Endothelial cell (in vitro differentiated cells): ENCODE measurements at places on chromosomes 6 and 20. TPM values are rescaled to one million over a fixed set of nuclear protein-coding genes. Genes with fewer than 3 reads are reported as not detected.

GRCh38 chr20:50876063-50876685 lies 55.1 kb downstream of the ADNP start:
- peaks cover 60% of the 10 kb centered on the region for H3K4me1 ChIP-seq
- no peak for DNase-seq
- H3K27ac ChIP-seq = no peak overlapping the region
- H3K36me3 ChIP-seq = peaks cover 5% of the 10 kb centered on the region
- H3K27me3 ChIP-seq = peaks cover 12% of the 10 kb centered on the region

- no peaks in the 10 kb centered on the region for H3K4me1 ChIP-seq
- H3K4me3 ChIP-seq = no peak overlapping the region
- DNase-seq = no peak
- H3K27me3 ChIP-seq = peaks cover 2% of the 10 kb centered on the region
- H3K36me3 ChIP-seq = no peaks in the 10 kb centered on the region
Measured at GRCh38 chr20:57106692-57107091, 159.7 kb downstream of the BMP7 start.

DNA sequence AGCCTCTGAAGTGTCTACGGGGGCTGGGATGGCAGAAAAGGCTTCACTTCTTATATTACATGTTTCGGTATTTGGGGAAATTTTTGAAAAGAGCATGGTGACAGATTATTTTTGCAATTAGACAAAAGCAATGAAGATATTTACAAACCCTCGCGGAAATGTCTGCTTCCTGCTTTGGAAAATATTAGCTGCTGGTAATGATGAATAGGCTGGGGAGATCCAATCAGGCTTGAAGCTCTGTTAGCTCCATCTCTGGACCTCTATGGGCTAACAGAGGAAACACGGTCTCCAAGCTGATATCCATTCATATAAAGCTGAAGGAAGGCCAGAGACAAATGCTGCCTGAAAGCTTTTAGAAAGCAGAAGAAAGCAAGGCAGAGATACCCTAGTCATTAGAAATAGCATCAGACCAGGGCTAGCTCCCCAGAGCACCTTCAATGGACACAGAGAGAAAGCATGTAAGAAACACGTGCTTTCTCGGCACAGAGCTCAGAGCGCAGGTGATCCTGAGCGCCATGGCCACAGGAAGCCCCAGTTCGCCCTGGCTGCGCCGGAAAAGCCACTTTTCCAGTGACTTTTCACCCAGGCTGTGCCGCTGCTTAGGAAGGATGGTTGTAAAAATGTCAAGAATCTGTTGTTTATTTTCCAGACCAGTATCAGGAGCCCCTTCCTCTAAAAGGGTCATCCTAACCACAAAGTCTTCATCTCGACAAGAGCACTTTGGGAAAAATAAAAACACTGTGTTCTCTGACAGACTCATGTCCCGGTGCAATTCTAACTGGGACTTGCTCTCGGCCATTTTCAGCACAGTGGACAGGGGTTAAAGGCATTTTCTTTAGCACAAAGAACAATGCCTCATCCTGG lies 68.5 kb upstream of the NFATC2 start:
- DNase-seq = no peak
- no peak overlapping the region for H3K4me3 ChIP-seq
- no peaks in the 10 kb centered on the region for H3K36me3 ChIP-seq
- H3K27me3 ChIP-seq = no peaks in the 10 kb centered on the region
- peaks cover 3% of the 10 kb centered on the region for H3K4me1 ChIP-seq
- H3K27ac ChIP-seq = no peak overlapping the region

- H3K36me3 ChIP-seq = peaks cover 5% of the 10 kb centered on the region
- H3K4me1 ChIP-seq = peaks cover 19% of the 10 kb centered on the region
- no peak for DNase-seq
- no peak overlapping the region for H3K4me3 ChIP-seq
Measured at GRCh38 chr6:108951351-108951953, 103.2 kb downstream of the ARMC2 start.

DNA sequence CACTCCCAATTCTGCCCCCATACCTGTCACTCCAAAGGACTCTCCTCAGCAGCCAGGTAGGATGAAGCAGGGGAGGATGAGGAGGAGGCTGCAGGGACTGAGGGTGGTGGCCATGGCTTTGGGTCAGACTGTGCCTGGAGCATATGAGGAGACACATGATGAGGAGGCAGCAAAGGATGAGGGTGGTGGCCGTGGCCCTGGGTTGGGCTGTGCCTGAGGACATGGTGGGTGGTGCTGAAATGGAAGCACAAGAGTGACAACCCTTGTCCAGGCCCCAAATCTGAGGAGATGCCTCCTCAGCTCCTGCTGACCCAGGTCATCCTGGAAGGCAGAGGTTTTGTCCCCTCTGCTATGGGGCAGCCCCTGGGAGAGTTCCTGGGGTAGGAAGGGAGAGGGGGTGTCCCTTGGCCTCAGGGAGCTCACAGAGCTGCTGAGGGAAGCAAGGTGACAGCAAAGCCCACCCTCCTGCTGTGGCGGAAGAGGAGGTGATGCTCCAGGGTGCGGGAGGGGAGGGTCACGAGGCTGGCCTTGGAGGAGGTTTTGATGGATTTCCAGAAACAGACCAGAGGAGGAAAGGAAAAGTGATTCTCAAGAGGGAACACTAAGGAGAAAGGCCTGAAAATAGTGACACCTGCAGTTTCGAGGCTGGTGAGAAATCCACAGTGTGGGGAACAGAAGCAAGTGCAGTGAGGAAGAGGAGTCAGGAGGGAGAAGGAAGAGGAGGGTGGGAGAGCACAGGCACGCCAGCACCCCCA lies 4.6 kb downstream of the RAET1G start:
- H3K27ac ChIP-seq = no peak overlapping the region
- peaks cover 38% of the 10 kb centered on the region for H3K4me1 ChIP-seq
- no peak for DNase-seq
- H3K27me3 ChIP-seq = peaks cover 22% of the 10 kb centered on the region

- no peaks in the 10 kb centered on the region for H3K36me3 ChIP-seq
- no peaks in the 10 kb centered on the region for H3K27me3 ChIP-seq
- H3K4me3 ChIP-seq = no peak overlapping the region
- H3K27ac ChIP-seq = no peak overlapping the region
- H3K4me1 ChIP-seq = no peaks in the 10 kb centered on the region
- no peak for DNase-seq
Measured at GRCh38 chr20:12153628-12154027, 235.9 kb downstream of the BTBD3 start.

DNA sequence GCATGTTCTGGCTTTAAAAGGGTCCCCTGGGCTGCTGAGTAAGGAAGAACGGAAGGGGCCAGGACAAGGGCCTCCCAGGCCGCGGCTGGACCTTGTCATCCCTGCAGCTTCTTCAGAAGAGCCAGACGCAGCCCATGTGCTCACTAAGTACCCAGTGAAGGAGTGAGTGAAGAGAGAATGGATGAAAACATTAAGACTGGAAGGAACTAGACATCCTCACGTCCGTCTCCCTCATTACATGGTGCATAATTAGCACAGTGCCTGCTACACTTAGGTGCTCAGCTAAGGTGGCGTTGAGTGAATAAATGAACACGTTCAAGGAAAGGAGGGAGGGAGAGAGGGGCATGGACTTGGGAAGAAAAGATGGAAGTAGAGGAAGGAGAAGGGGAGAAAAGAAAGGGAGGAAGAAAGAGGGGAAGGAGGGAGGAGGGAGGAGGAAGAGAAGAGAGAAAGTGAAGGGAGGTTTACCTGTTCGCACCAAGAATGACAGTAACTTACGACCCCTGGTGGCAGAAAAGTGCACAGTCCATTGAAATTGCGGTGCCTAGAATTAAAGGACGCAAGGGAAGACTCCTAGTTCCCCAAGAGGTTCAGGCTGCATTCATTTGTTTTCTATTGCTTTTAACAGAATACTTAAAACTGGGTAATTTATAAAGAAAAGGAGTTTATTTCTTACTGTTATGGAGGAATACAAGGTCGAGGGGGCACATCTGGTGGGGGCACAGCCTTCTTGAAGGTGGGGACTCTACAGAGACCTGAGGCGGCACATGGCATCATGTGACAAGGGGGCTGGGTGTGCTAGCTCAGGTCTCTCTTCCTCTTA lies 8.0 kb downstream of the TP53RK start:
- H3K36me3 ChIP-seq = peaks cover 6% of the 10 kb centered on the region
- H3K4me3 ChIP-seq = no peak overlapping the region
- H3K4me1 ChIP-seq = peaks cover 29% of the 10 kb centered on the region
- no peaks in the 10 kb centered on the region for H3K27me3 ChIP-seq
- H3K27ac ChIP-seq = no peak overlapping the region
- peak; percentile 68 for DNase-seq

GRCh38 chr6:90480666-90481065 lies 106.2 kb downstream of the MAP3K7 start:
- H3K4me3 ChIP-seq = no peak overlapping the region
- peaks cover 35% of the 10 kb centered on the region for H3K4me1 ChIP-seq
- H3K27ac ChIP-seq = peak overlapping the region; percentile 70
- H3K27me3 ChIP-seq = peaks cover 16% of the 10 kb centered on the region

GRCh38 chr20:57291694-57292093 lies 25.3 kb upstream of the BMP7 start:
- peaks cover 6% of the 10 kb centered on the region for H3K27me3 ChIP-seq
- DNase-seq = no peak
- peaks cover 2% of the 10 kb centered on the region for H3K4me1 ChIP-seq
- H3K4me3 ChIP-seq = no peak overlapping the region

GRCh38 chr6:122077603-122078002 lies 321.8 kb upstream of the HSF2 start:
- no peak for DNase-seq
- H3K27me3 ChIP-seq = no peaks in the 10 kb centered on the region
- H3K27ac ChIP-seq = no peak overlapping the region
- no peaks in the 10 kb centered on the region for H3K36me3 ChIP-seq
- peaks cover 3% of the 10 kb centered on the region for H3K4me1 ChIP-seq

- peak overlapping the region; percentile 90 for H3K27ac ChIP-seq
- peak; percentile 5 for DNase-seq
- H3K27me3 ChIP-seq = peaks cover 2% of the 10 kb centered on the region
- H3K36me3 ChIP-seq = peaks cover 29% of the 10 kb centered on the region
- H3K4me3 ChIP-seq = no peak overlapping the region
Measured at GRCh38 chr6:141957271-141957670, 175.5 kb upstream of the GJE1 start.

DNA sequence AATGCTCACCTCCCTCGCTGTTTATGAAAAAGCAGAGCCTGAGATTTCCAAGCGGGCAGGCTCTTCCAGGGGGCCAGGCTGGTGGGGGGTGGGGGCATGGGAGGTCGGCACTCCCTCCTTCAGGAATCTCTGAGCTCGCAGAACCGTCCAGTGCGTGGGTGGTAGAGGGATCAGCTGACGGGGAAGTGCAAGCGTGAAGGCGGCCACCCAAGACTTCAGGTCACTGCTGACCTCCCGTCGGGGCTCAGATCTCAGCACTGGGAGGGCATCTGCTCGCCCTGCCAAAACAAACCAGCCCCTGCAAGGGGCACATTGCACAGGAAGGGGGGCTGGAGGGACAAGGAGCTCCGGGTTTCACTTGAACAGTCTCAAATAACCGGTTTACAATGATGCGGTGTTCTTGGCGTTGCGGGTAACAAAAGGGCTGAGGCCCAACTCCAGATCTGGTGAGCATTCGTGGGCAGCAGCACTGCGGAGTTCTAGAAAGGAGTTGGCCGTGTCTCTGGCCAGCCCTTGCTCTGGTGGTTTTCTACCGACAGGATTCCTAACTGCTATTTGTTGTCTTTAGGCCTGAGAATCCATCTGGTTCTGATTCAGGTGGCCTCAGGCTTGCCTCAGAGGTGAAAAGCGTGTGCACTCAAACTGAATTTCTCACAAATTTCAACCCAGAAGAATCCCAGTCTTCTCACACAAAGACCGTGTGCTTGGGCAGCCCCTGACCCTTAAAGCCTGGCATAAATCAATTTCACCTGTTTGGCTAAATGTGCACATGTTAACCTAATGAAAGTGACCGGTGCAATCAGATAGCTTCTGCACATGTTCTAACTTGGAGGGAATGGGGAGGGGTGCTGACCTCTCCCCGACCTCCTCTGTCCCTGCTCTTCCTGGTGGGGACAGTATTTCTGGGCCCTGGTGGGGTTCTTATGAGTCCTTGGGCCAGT lies 191.6 kb downstream of the MYLK4 start:
- no peak overlapping the region for H3K4me3 ChIP-seq
- H3K4me1 ChIP-seq = peaks cover 5% of the 10 kb centered on the region
- peaks cover 5% of the 10 kb centered on the region for H3K27me3 ChIP-seq

DNA sequence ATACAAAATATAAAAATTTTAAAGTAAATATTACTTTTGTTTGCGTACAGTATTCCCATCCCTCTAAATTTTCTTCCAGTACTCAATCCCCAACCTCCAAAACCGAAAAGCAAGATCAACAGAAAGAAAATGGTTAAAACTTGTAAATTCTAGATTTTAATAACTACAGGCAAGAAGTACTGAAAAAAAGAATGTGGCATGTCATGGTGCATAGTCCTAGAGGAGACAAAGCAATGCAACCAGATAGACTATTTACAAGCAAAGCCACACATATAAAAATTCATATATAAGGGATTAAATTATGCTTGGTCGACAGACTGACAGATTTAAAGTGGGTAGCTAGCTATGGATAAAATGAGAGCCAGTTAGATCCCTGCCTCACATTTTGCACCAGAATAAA lies 56.5 kb upstream of the HFE start:
- H3K27ac ChIP-seq = no peak overlapping the region
- no peak overlapping the region for H3K4me3 ChIP-seq
- peaks cover 1% of the 10 kb centered on the region for H3K27me3 ChIP-seq
- H3K4me1 ChIP-seq = peaks cover 33% of the 10 kb centered on the region

CDH22 gene
- 1.3 TPM for total RNA-seq

SLC4A11 gene
- 30.6 TPM for total RNA-seq

FAM50B gene
- 3.8 TPM for total RNA-seq

OLIG3 gene
- total RNA-seq = not detected

NKX2-2 gene
- total RNA-seq = 0.82 TPM

CRISP2 gene
- not detected for total RNA-seq

SLC22A1 gene
- total RNA-seq = 2.7 TPM

JPH2 gene
- total RNA-seq = 0.80 TPM

CRISP3 gene
- 0.80 TPM for total RNA-seq

TFAP2D gene
- 0.31 TPM for total RNA-seq

ADGB gene
- not detected for total RNA-seq

NHSL1 gene
- 72.3 TPM for total RNA-seq

RAET1L gene
- not detected for total RNA-seq

TOX2 gene
- total RNA-seq = 5.0 TPM

COL9A1 gene
- 0.77 TPM for total RNA-seq

TMEM244 gene
- not detected for total RNA-seq

TEAD3 gene
- 6.3 TPM for total RNA-seq

LTB gene
- total RNA-seq = not detected
